WTC11 (cell line): ENCODE measurements at places on chromosomes 2 and 18. TPM values are rescaled to one million over a fixed set of nuclear protein-coding genes. Genes with fewer than 3 reads are reported as not detected.

Gene GALNT5
- total RNA-seq = 0.17 to 0.34 TPM (median 0.32 TPM) in 3 replicates

Gene SIX2
- 1.2 to 1.7 TPM (median 1.5 TPM) in 3 replicates for total RNA-seq

Gene NPHP1
- 2.5 to 3.8 TPM (median 3.1 TPM) in 3 replicates for total RNA-seq

Gene SCN1A
- 0.62 to 1.6 TPM (median 1.0 TPM) in 3 replicates for total RNA-seq

Gene SH2D6
- 0.50 to 1.2 TPM (median 0.94 TPM) in 3 replicates for total RNA-seq

Gene CDK5R2
- 0.16 to 0.46 TPM (median 0.26 TPM) in 3 replicates for total RNA-seq

Gene ABCB11
- 0.02 to 0.77 TPM (median 0.02 TPM) in 3 replicates for total RNA-seq

Gene SLC14A1
- not detected in 3 replicates for total RNA-seq
